ENCODE measurements at places on chromosomes 2 and 18. TPM values are rescaled to one million over a fixed set of nuclear protein-coding genes. Genes with fewer than 3 reads are reported as not detected.

CGREF1 gene
- total RNA-seq: 2.1 TPM

RAPGEF4 gene
- 1.7 TPM for total RNA-seq

SRSF7 gene
- 347 TPM for total RNA-seq

SLC19A3 gene
- total RNA-seq: 0.54 TPM

- DNase-seq: no peak
Observed at GRCh38 chr2:144774809-144775208, 254.9 kb upstream of the ZEB2 start.

- no peak for DNase-seq
Observed at GRCh38 chr2:236861196-236861875, 224.4 kb upstream of the COPS8 start.

DNA sequence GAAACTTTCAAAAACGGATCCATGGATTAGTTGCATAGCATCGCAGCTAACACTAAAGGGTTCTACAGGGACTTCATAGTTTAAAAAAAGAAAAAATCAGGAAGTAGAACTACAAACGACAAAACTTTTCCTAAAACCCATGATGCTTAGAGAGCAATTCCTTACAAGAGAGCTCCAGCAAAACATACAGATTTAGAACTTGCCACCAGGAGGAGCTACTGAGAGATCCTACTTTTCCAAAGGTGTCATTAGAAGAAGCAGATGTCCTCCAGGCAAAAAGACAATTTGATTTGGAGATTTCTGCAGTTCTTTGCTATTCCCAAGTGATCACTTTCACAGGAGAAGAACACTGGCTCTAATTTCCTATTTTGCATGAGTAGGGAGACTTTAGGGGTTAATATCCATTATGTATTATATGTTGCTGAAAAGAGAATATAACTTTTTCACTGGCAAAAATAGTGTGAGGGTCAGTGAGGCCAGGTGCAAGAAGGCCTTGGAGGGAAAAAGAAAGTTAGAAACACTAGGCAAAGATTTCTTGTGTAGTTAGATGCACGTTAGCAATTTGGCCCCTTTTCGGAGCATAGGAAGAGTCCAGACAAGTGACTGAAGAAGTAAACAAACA, 436.2 kb downstream of the SUCLG1 start:
- peak; percentile 56 for DNase-seq

DNA sequence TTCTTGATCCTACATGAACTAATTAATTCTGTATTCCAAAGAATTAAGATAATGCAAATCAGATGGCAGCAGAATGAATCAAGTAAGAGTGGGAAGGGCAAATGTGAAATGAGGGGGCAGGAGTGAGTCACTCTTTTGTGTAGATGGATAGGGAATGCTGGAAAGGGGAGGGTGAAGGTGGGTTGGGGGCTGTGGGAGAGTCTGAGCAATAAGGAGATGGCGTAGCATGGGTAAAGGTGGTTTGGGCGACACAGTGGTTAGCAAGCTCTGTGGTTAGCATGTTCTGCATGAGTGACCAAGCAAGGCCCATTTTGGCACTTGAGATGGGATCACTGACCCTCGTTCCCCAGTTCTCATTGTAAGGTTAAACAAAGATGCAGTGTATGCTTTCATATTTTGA, 20.4 kb downstream of the GPD2 start:
- no peak for DNase-seq

- no peak for DNase-seq
Observed at GRCh38 chr2:168903888-168904287, 2.8 kb downstream of the G6PC2 start.

DNA sequence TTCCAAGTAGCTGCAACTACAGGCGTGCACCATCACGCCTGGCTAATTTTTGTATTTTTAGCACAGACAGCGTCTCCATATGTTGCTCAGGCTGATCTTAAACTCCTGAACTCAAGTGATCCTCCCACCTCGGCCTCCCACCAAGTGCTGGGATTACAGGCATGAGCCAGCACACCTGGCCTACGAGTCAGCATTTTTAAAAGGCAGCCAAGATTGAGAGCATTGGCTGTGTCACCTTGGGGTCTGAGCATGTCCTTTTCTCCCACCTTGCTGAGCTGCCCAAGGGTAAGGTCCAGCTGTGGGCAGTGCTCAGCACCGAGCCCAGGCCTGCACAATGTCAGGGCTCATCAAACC, 142.8 kb upstream of the LMAN1 start:
- no peak for DNase-seq
